Activated CD8-positive, alpha-beta memory T cell treated with anti-CD3 and anti-CD28 coated beads for 48 hours (primary cell): ENCODE measurements at places on chromosomes 7 and 10.

GRCh38 chr10:5385224-5385623 lies 19.4 kb downstream of the TUBAL3 start:
- DNase-seq = no peak

GRCh38 chr7:18521945-18522566 lies 26.5 kb downstream of the HDAC9 start:
- DNase-seq = no peak

DNA sequence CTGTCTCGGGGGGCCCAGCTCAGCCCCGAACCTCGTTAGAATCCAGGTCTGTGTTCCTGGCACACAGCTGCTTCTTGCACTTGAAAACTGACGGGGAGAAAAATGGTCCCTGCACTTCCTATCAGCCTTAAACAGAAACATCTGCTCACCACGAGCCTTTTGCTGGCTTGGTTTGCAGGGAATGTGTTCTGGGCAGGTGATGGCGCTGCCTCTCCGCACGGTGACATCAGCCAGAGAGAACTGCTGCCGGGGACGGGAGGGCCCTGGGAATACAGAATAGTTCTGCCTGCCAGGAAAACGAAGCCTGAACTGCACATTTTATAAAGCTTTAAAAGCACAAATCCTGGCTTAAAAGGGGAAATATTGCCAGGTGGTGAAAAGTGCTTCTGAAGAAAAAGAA lies 622.5 kb downstream of the TYW1 start:
- DNase-seq = no peak

- DNase-seq = no peak
These were observed 104.7 kb downstream of the SORBS1 start for GRCh38 chr10:95456516-95456915.

DNA sequence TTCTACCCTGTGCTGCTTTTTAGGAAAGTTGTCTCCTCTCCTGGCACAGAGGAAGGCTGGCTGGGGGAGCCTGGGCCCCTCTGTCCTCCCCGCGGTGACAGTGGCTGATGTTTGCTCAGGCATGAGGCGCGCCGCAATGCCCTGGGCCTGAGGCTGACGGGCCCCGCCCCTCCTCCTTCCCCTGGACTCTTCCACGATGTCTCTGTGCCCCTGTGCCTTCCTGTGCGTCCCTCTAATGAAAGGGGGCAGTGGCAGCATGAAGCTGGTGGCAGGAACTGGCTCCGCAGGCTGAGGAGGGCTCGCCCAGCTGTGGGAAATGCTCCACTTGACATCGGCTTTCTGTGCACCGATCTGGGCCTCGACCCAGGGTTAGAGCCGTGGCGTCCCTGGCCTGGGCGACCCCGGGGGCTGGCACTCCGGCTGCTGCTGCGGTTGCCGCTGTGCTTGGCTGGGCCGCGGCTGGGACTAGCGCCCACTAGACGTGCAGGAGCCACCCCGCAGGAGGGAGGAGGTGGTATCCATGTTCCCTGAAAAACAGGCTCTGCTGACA lies 67.9 kb downstream of the ZNF680 start:
- no peak for DNase-seq

DNA sequence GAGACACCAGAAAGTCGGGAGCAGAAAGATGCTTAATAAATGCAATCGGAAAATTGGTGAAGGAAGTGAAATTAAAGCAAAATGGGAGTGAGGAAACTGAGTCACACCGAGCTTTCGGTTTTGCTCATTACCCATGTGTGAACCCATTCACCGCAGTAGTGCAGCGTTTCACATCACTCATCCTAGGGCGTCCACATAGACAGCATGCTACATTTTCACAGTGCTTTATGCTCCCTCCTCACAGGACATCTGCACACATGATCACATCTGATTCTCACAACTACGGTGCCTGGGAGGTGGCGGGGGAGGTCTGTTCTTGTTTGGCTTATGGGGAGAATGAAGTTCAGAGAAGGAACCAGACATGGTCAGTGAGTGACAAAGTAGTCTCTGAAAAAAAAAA lies 36.6 kb upstream of the ATP6V0A4 start:
- no peak for DNase-seq

- DNase-seq = no peak
These were observed 270.1 kb upstream of the MTPN start for GRCh38 chr7:136247211-136247610.

DNA sequence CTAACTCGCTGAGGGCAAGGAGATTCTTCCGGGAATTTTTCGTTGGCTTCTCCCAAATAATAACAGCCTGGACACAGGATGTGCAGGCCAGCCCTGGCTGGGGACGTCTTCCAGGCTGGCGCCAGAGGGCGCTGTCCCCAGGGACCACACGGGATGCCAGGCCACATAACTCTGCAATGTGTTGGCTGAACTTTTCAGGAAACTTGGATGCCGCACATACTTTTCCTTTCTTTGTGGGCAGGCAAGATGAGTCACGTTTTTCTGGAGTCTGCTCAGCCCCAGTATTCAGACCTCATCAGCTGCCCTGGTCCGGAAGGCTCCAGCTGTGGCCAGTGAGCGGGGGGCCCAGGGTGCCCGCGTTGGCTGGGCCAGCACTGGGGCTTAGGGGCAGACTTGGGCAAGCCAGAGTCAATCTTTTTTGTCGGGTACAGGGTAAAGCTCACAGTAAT lies 122.7 kb downstream of the PRKAG2 start:
- no peak for DNase-seq

DNA sequence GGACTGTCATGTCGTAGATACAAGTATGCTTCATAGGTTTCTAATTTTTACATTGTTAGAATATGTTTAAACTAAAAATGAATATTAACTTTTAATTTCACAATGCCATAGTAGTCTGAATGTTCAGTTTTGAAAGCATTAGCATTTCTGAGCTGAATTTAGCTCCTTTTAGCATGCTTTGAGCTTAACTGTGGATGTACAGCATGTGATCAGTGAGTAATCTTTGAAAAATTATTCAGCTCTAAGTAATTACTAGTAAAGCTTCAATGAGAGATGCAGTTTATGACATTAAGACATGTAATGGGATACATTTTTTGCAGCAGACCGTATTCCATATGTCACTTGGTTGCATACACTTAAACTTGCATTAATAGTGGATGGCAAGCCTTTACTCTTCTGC lies 114.1 kb upstream of the WNT16 start:
- no peak for DNase-seq

DNA sequence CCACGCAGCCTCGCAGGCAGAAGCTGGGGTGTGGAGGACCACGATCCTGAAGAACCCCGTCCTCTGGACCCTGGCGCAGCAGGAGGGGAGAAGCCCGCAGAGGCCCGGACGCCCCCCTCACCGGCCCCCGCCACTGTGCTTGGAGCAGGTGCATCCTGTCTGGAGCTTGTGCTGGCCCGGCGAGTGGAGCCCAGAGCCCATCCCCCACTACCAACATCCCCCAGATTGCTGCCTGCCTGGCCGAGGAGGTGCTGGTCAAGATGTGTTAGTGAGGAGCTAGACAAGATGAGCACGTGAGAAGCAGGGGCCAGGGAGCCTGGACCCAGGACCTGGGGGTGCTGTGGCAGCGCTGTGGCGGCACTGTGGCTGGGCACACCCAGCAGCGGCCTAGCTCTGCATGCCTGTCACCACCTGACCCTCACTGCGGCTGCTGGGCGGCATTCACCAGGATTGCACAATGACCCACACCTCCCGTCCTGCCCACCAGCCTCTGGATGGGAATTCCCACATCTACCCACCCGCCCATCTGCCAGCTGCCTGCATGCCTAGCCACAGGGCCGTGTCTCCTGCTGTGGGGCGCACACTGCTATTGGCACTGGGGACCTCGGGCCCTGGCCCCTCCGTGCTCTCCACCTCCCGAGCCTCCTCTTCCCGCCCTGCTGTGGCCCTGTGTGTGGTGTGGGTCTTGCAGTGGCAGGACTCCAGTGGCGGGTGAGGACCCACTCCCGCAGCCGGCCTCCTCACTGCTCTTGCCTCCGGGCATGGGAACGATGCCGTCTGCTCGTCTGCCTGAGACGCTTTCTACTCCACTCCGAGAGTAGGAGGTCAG lies 11.8 kb downstream of the GPR146 start:
- DNase-seq = no peak

DNA sequence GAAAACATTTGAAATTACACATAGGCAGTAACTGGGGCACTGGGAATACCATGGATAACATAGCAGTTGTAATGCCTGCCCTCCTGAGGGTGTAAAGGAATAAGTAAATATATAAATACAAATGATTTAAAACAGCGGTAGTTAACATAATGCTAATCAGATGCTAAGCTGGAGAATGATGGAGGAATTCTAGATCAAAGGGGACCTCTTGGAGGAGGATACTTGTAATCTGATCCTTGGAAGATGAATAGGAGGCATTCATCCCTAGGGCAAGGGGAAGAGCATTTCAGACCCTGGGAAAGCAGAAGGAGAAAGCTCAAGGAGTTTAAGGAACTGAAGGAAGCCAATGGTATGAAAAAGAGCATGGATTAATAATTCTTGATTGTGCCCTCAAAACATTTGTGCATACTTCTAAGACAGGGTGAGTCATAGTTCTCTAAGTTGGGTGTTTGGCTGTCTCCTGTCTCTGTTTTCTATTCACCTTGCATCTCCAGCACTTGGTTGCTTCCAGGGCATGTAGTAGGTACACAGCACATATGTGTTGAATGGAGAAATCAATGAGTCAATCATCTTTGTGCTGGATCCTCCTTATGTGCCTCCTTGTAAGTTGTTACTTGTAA lies 54.8 kb upstream of the PLPP4 start:
- DNase-seq = no peak

GRCh38 chr7:71795410-71795809 lies 616.7 kb downstream of the CALN1 start:
- no peak for DNase-seq

GRCh38 chr7:27992755-27993493 lies 187.7 kb downstream of the JAZF1 start:
- no peak for DNase-seq

DNA sequence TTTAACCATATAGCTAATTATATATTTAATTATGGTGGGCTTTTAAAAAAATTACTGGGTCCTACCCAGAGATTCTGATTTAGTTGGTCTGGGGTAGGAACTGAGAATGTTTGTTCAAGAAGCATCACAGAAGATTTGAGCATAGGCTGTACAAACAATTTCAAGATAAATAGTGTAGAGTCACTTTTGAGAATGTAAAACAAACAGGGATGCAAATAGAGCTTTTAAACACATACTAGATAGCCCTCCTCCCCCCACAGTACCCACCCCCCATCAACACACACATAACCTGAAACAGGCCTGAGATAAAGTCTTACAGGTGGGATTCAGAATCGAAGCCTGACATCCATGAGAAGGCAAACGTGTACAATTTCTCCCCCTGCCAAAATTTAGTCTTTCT lies 15.6 kb upstream of the REEP3 start:
- no peak for DNase-seq

- DNase-seq = no peak
These were observed 151.5 kb upstream of the FAM3C start for GRCh38 chr7:121547544-121548092.

GRCh38 chr7:96728139-96728538 lies 18.5 kb upstream of the SEM1 start:
- no peak for DNase-seq

- DNase-seq = no peak
These were observed 2.3 kb downstream of the CDH23 start for GRCh38 chr10:71398976-71399375.

DNA sequence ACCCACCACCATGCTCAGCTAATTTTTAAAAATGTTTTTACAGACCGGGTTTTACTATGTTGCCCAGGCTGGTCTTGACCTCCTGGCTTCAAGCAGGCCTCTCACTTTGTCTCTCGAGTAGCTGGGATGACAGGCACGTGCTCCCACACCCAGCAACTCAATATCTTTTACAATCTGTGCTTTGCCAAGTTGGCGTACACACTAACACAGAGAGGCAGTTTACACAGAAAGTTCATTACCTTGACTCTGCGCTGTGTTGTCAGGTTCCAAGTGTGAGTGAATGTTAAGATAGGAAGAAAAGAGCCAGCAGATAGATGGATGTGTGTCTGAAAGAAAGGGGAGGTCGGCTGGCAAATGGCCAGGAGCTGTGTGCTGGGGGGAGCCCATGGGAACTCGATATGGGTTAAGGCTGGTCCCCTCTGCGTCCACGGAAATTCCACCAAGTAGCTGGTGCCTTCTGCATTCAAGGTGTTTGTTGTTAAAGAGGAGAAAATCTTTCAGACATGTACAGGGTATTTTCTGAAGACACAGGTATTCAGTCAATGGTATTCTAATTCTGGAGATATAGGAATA lies 299.8 kb downstream of the CAMK1D start:
- no peak for DNase-seq

GRCh38 chr10:17403161-17403560 lies 51.2 kb downstream of the ST8SIA6 start:
- no peak for DNase-seq
